Cerebellar nuclear complex (tissue), 1 donor: ENCODE measurements at places on chromosomes 5 and 9.

DNA sequence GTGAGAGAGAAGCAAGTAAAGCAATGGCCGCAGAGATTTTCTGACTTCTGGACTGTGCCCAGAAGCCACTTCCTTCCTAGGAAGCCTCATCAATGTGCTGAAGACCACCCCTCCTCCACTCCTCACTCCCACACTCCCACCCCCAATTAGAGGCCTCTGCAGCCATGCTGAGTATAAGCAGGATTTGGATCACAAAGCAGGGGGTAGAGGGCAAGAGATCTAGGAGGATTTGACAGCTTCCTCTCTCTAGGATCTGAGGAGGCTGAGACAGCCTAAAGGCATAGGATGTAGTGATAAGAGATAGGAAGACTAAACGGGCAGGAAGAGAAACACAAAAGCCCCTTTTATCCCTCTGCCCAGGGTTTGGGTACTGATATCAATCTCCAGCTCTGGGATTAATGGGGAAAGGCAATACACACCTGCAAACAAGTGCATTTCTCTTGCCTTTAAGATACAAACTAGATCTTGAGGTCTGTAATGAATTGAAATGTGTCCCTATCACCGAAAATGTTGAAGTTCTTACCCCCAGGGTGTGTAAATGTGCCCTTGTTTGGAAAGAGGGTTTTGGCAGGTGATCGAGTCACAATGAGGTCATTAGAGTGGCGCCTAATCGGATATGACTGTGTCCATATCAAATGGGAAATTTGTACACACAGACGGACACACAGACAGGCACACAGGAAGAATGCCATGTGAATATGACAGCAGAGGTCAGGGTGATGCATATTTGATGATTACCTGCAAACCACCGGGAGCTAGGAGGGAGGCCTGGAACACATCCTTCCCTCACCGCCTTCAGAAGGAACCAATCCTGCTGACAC, 28.5 kb downstream of the KCNV2 start:
- no peak for DNase-seq

GRCh38 chr5:91101600-91102379, 281.3 kb downstream of the ARRDC3 start:
- DNase-seq, result peak; percentile 79

- DNase-seq, result no peak
These were observed 102.2 kb downstream of the PLPP1 start for GRCh38 chr5:55432549-55432948.

DNA sequence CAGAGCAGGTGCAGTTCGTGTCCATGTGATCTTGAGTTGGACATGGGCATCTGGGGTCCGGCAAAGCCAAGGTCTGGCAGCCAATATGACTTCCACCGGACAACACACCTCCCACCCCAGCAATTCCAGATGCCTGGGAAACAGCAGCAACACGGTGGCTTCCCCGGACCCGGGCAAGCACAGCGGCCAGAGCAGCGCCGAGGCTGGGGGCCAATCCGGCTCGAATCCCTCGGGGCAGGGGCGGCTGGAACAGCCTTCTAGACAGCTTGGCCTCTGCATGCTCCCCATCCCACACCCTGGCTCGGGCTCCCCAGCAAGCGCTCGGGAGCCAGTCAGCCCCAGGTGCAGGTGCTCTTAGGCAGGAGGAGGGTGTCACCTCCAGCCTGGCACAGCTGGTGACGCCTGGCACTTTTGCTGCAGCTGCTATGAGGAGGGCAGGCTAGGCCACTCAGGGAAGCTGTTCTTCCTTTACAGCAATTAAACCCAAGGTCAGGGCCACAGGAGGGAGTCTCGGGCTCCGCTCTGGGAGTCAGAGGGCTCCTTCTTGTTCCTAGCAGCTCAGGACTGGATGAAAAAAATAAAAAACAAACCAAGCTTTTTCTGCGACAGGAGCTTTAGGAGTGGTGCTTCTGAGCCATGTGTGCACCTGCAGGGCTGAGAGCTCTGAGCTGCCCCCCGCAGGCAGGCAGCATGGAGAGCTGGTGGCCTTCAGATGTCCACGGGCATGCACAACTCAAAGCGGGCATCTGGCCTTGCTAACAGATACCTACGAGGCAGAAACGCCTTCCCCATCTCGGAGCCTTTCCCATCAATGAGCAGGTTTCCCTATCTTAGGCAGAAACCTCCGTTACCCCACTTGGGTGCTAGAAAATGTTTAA, 28.2 kb downstream of the DBH start:
- DNase-seq, result no peak

DNA sequence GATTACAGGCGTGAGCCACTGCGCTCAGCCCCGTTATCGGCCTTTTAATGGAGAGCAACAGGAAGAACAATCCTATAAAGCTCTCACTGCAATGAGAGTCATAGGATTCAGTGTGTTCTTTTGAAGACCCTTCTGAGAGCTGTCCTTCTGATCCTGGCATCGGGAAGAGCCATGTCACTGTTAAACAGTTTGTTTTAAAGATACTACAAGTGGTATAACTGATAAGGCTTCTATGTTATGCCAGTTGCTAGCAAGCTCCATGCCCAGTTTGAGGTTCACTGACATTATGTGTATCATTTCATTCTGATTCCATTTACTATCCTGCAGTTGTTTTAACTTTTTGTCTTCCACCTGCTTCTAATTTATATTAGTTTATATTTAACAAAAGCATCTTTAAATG, 55.8 kb downstream of the GNAQ start:
- no peak for DNase-seq

GRCh38 chr5:16787278-16787677, 148.8 kb downstream of the MYO10 start:
- no peak for DNase-seq

DNA sequence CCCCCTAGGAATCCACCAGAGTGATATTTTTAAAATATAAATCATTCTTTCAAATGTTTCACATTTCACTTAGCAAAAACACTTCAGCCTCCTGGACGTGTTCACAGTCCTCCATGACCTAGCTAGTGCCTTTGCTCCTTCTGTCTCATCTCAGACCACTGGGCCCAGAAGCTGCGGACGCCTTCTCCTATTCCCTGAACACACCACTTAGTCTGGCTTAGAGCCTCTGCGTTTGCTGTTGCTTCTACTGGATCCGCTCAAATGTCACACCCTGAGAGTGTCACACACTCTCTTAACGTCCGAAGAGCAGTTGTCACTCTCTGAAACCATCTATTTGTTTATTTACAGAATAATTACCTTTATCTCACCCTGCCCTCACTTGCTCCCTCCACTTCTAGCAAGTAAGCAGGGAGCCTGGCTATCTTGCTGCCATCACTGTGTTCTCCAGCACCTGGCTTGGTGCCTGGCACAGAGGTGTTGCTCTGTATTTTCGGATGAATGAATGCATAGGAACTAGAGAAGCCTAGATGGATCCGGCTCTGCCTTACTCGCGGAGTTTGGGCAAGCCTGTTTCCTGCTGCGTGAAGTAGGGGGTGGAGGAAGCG, 1.2 kb upstream of the GRK6 start:
- no peak for DNase-seq

- no peak for DNase-seq
These were observed 32.8 kb upstream of the TNIP1 start for GRCh38 chr5:151113651-151114050.

DNA sequence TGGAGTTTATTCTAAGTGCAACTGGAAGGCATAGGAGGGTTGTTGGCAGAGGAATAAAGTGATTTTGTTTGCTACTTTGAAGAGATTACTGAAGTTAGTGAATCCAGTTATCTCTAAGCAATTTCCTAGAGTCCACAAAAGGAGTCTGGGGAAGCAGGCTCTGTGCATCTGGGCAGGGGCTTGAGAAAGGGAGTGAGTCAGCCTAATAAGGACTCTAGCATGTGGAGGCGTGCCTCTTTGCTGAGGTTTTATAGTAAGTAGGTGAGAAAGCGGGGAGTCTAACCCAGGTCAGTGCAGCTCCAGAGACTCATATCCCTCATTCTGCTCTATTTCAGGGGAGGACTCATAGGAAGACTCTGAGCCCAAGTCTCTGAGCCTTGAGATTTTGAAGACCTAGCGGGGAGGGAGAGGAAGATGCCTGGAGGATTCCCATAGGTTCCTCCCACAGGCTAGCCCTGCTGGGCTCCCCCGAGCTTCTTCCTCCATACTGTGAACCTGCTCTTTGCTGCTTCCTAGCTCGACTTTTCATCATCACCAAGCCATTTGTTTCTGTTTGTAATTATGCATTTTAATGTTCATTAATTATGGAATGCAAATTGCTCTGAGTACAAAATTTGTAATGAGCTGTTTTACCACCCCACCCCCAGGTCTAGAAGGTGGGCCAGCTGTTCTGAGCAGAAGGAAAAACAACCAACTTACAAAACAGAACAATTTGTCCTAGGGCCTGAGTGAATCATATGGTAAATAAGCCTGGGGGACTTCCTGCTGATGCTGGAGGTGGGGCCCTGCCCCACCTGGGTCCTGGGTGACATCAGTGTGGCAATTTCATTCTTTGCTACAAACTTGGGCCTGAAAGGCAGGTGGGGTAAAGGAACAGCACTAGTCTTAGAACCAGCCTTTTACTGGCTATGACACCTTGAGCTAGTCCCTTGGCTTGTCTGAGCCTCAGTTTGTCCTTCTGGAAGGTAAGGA, 150.2 kb downstream of the TRIM32 start:
- DNase-seq, result no peak

DNA sequence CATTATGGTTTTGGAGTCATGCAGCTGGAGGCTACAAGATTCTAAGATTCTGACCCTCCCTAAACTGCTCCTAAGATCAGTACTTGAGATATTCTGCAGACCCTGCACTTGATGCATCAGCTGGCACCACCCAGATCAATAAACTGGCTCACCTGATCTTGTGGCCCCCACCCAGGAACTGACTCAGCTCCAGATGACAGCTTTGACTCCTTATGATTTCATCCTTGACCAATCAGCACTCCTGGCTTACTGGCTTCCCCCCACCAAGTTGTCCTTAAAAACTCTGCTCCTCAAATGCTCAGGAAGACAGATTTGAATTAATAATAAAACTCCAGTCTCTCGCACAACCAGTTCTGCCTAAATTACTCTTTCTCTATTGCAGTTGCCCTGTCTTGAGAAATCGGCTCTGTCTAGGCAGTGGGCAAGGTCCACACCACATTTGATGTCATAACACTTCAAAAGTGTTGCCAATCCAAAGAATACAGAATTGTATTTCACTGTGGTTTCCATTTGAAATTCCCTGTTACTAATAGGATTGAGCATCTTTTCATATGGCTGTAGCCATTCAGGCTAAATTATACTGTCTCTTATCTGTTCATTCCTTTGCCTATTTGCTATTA, 14.8 kb upstream of the SLC30A5 start:
- DNase-seq, result no peak

- DNase-seq, result no peak
These were observed 12.8 kb upstream of the MTAP start for GRCh38 chr9:21789541-21790037.

DNA sequence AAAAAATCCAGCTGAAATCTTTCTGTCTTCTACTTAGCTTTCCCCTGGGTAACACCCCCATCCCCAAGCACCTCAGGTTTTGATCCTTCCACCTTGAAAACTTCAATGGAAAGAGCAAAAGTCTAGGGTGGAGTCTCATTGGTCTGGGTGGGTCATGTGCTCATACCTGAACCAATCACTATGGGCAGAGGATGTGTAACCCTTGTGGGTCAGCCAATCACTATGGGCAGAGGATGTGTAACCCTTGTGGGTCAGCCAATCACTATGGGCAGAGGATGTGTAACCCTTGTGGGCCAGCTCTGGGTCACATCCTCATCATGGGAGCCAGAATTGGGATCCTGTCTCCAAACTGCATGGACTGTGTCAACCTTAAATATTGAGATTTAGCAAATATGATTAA, 18.5 kb downstream of the NAIF1 start:
- no peak for DNase-seq

DNA sequence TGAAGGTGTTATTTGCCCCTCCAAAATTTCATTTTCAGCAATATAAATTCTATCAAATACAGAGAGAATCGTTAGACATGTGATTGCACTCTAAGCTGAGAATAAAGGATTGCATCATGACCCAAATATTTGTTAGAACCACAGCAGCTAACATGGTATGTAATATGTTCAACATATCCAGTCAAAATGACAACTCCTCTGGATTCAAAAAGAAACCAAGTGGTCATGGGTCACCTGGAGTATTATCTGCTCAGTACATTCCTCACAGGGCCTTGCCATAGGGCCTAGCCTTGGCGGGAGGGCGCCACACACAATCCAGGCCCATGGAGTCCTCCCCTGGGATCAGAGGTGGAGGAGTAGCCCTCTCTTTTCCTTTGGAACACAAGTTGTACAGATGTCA, 179.2 kb downstream of the HSD17B3 start:
- no peak for DNase-seq

GRCh38 chr5:59724482-59725391, 168.8 kb downstream of the PDE4D start:
- DNase-seq, result no peak

DNA sequence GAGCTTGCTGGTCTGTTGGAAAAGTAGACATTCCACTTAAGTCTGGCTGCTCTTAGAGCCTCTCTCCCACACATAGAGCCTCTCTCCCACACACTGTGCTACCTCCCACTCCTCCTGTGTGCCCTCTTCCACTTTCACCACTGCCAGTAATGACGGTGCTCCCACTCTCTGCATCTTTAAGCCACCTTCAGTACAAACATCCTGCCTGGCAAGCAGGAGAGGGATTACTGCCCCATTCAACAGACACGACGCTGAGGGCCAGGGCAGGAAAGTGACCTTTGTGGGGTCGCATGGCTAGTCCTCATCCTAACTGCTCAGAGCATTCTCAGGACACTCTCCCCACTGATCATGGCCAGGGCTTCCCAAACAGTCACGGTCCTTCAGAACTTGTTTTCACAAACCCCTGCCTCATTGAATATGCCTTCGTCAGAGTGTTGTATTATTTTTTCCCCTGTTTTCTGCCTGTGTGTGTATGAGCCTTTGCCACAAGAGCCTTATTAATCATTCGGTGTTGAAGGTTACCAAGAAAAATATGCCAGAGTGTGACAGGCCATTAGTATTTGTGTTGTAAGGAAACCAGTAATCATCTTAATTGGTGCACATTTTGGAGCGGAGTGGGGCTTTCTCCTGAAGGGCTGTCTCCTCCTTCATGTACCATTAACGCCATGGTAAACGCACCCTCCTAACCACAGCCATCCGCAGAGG, 87.1 kb upstream of the SAP30L start:
- no peak for DNase-seq

- no peak for DNase-seq
These were observed 30.7 kb upstream of the SPARC start for GRCh38 chr5:151717416-151717815.

DNA sequence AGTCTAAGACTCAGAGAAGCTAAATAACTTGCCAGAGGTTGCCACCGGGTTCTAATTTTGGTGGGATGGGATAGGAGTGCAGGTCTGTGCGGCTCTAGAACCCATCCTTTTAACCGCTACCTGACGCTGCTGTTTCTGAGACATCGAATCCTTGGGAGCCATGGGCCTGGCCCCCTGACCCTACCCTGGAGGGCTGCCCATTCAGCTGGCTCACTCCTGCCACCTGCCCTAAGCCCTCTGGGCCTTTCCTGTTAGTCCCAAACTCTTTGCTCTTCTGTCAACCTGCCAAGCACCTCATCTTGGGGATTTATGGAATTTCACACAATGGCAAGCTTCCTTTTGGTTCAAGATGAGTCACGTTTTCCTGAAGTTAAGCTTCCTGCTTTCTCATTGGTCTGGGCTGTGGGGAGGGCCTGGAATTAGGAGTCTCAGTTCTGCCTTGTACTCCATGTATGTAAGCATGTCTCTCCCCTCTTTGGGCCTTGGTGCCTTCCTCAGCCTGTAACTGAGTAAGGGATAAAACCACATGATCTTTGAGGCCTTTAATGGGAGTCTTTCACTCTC, 26.6 kb downstream of the ENHO start:
- no peak for DNase-seq

GRCh38 chr9:93379051-93379450, 72.4 kb upstream of the FAM120A start:
- no peak for DNase-seq
